ENCODE measurements at places on chromosomes 13 and 19.

- DNase-seq, result no peak
Observed at GRCh38 chr13:32019612-32020233, 11.9 kb upstream of the FRY start.

GRCh38 chr13:87837946-87838345 is 166.8 kb downstream of the SLITRK5 start:
- no peak for DNase-seq

DNA sequence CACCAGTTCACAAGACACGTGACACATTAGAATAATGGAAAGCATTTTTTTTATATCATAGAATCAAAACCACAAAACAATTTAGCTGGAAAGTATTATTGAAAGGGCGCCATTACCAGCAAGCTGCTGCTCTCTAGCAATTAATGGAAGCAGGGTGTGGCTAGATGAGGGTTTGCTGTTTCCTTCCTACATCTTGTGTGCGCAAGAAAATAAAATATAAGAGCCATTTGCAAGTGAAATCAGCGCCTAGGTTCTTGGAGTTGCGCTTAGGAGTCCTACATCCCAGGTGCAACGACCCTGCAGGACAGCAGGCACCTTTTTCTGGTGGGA is 140.9 kb downstream of the ZNF536 start:
- no peak for DNase-seq

DNA sequence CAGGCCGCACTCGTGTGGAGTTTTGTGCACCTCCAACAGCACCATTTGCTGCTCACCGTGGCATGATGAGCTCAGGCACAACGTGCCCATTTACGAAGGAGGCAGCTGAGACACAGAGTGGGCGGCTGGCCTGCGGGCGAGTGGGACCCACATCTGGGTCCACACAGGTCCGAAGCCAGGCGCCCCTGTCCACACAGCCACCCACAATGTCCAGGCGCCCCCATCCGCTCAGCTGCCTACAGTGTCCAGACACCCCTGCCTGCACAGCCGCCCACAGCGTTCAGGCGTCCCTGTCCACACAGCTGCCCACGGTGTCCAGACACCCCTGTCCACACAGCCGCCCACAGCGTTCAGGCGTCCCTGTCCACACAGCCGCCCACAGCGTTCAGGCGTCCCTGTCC is 42.5 kb upstream of the F7 start:
- no peak for DNase-seq

Measured in esophagus squamous epithelium (tissue), 5 donors.